Bladder microvascular endothelial cell (primary cell): ENCODE measurements at places on chromosomes 1 and 21. TPM values are rescaled to one million over a fixed set of nuclear protein-coding genes. Genes with fewer than 3 reads are reported as not detected.

Gene LRRC8C
- 17.8 and 27.1 TPM in 2 replicates for total RNA-seq

Gene C8A
- total RNA-seq: not detected in 2 replicates

Gene C2CD4D
- total RNA-seq: not detected in 2 replicates

Gene CELA3A
- total RNA-seq: not detected in 2 replicates

Gene EPHA2
- 72.7 and 298 TPM in 2 replicates for total RNA-seq

Gene RNF11
- 64.4 and 141 TPM in 2 replicates for total RNA-seq

Gene KIRREL1
- 14.1 and 33.3 TPM in 2 replicates for total RNA-seq

Gene SWT1
- 3.1 and 5.3 TPM in 2 replicates for total RNA-seq

Gene COL11A1
- total RNA-seq: under 0.01 and 0.25 TPM in 2 replicates

Gene PRDM16
- under 0.01 and 0.19 TPM in 2 replicates for total RNA-seq

Gene SH2D1B
- not detected in 2 replicates for total RNA-seq

Gene ELF3
- under 0.01 and 0.13 TPM in 2 replicates for total RNA-seq

Gene MMP23B
- total RNA-seq: 0.16 and 0.19 TPM in 2 replicates

Gene SLAMF7
- not detected in 2 replicates for total RNA-seq

Gene ANKRD34A
- total RNA-seq: 0.13 and 0.32 TPM in 2 replicates

Gene OR2L2
- total RNA-seq: not detected in 2 replicates

Gene PPFIA4
- total RNA-seq: under 0.01 and 0.25 TPM in 2 replicates

Gene MSH4
- under 0.01 and 0.25 TPM in 2 replicates for total RNA-seq
